ENCODE measurements at places on chromosomes 5 and 9. TPM values are rescaled to one million over a fixed set of nuclear protein-coding genes. Genes with fewer than 3 reads are reported as not detected.

The RXRA gene
- 58.2 TPM for total RNA-seq

The PDGFRB gene
- 171 TPM for total RNA-seq

GRCh38 chr5:42756606-42757601 is at the start of gene CCDC152:
Gene CCDC152 (plus strand): TSS chr5:42756818. CDS start chr5:42759122, 2,304 bp downstream.
- H3K27ac ChIP-seq: no peak within 1 kb of the TSS
- peaks cover 6% of the 10 kb centered on the region for H3K4me1 ChIP-seq
- no peak for DNase-seq
- no peaks in the 10 kb centered on the region for H3K36me3 ChIP-seq

DNA sequence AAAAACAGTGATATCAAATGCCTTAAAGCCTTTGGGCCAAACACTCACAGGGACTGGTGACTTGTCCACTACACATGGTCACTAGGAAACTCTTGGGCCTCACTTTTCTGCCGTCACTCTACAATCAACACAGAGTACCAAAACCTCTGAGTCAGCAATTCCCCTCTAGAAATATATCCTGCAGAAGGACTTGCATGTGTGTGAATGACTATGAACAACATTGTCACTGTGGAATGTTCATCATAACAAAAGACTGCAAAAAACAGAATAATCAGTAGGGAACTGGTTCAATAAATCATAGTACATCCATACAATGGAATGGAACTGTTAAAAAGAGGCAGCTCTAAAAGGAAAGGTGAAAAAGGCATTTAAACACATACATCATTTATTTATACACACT is 44.1 kb upstream of the SMU1 start:
- H3K4me1 ChIP-seq: peaks cover 42% of the 10 kb centered on the region
- no peak overlapping the region for H3K4me3 ChIP-seq
- no peak overlapping the region for H3K27ac ChIP-seq
- no peaks in the 10 kb centered on the region for H3K27me3 ChIP-seq

- no peaks in the 10 kb centered on the region for H3K4me1 ChIP-seq
- H3K27ac ChIP-seq: no peak overlapping the region
- no peaks in the 10 kb centered on the region for H3K36me3 ChIP-seq
- peaks cover 53% of the 10 kb centered on the region for H3K27me3 ChIP-seq
Observed at GRCh38 chr9:38422555-38423260, 1.5 kb downstream of the IGFBPL1 start.

GRCh38 chr5:36728697-36729543 is 122.5 kb downstream of the SLC1A3 start:
- DNase-seq: peak; percentile 15
- no peaks in the 10 kb centered on the region for H3K4me1 ChIP-seq
- H3K36me3 ChIP-seq: no peaks in the 10 kb centered on the region
- no peak overlapping the region for H3K27ac ChIP-seq
